NCI-H226 (cell line): ENCODE measurements at places on chromosomes 3 and 15.

GRCh38 chr3:174398761-174399160 is 460.4 kb upstream of the NAALADL2 start:
- peak; percentile 67 for DNase-seq

DNA sequence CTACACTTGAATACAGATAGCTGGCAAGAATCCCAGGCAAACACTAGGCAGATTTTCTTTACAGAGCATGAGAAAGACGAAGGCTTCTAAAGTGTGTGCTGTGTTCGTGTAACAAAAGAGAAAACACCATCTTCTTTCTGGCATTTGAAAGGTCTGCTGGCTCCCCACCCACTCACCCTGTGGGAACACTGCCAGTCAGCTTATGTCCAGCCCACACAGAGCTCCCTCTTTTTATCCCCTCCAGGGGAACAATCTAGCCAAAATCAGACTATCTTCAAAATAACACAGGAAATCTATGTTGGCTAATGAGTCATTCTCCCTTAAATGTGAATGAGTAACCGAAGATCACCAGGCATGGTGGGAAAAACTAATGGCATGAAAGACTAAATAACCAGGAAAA is 45.6 kb upstream of the PAQR5 start:
- peak; percentile 89 for DNase-seq

GRCh38 chr3:145017959-145018358 is 1046.3 kb downstream of the DIPK2A start:
- DNase-seq: peak; percentile 75

GRCh38 chr3:68866157-68866556 is 66.2 kb downstream of the TAFA4 start:
- DNase-seq: no peak

DNA sequence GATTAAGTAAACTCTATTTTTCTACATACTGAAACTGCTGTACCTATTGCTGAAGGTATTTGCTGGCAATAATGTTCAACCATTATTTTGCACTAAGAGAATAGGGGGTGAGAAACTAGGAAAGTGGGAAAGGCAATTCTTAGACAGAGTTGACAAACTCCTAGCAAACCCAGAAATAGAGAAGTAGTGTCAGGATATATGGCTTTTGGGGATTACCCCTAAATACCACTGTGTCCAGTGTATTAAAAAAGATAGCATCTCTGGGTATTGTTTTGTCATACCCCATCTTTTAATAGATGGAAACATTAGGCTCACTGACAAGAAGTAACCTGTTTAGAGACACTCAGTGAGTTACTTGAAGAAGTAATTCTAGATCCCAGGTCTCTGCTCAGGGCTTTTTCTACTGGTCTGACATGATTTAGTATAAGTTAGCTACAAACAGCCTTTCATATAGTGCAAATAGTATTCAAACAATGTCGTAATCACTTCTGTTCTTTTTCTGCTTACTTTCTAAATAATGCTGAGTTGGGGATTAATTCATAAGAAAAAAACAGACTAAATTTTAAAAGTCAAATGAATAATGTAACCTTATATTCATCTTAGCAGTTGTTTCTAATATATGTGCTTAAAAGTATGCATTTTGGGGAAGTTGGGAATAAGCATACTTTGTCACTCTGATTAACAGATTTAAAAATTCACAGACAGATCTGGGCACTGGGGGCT is 107.2 kb downstream of the IL1RAP start:
- DNase-seq: no peak

- no peak for DNase-seq
Observed at GRCh38 chr3:17928502-17929145, 186.2 kb upstream of the TBC1D5 start.

GRCh38 chr15:40985541-40986330 is 32.5 kb downstream of the CHAC1 start:
- no peak for DNase-seq

DNA sequence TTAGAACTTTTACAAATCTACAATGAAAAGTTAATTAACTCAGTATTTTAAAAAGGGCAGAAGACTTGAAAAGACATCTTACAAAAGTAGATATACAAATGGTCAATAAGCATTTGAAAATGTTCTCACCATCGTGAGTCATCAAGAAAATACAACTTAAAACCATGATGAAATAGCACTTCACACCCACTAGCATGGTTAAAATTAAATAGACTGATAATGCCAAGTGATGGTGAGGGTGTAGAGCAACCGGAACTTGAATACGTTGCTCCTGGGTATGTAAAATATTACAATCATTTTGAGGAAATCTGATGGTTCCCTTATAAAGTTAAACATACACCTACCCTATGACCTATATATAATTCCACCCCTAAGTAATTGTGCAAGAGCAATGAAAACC is 319.8 kb upstream of the UMPS start:
- peak; percentile 35 for DNase-seq

DNA sequence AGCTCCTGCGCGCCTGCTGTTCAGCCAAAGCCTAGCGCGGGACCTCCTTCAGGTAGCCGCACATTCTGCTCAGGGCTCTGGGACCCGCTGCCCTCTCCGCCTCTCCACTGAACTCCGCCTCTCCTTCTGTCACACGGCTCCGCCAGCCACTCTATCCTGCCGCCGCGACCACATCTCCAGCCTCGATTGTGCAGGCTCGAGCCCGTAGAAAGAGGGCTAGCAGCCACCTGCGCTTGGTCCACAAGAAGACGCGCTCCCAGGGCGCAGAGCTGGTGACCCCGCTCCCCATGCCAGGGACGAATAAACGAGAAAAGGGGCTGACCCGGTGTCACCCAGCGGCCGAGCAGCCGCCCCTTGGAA is 1.1 kb upstream of the VIPR1 start:
- DNase-seq: no peak

DNA sequence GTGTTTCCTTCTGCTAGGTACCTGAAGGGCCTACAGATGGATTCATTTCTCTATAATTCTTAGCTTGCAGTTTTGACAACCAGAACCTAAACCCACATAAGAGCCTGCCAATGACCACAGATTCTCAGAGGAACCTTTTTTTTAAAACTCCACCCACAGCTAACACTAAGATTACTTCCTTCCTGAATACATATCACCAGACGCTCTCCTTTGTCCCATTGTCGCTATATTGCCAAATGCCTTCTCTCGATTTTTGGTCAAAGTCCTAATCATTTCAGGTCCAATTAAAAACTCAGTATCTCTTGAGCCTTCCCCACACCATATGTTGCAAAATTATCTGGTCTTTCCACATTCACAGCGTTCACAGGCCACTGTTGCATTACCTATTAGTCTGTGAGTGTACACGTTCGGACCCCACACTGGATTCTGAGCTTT is 12.4 kb downstream of the ZNF710 start:
- no peak for DNase-seq

DNA sequence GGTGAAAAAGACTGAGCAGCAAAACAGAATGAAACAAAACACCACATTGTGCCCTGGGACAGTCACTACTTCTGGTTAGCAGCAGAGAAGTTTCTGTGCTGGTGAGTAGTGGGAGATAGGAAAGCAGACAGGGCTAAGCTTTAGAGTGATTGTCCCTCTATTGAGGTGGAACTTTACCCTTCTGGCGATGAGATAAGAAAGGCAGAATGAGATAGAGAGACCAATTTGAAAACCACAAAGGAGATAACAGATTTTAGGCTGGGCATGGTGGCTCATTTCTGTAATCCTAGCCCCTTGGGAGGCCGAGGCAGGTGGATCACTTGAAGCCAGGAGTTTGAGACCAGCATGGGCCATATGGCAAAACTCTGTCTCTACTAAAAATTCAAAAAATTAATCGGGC is 208.5 kb downstream of the TBL1XR1 start:
- DNase-seq: no peak

GRCh38 chr15:69138963-69139362 is 21.5 kb upstream of the GLCE start:
- DNase-seq: no peak

DNA sequence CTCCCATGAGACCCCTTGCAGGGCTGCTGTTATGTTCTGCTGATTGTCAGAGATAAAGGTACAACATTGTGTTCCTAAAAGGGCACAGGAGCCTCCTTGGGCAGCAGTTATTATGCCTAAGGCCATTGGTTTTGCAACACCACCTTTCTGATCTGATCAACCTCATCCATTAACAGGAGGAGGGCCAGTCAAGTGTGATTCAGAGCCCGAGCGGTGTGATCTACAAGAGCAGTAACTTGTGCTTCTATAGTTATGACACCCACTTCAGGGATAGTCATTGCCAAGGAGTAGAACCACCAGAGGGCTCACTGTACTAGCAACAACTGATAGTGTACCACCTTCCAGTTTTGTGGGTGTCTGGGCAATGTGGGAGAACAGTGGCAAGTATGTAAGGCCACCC is 1457.9 kb upstream of the CADM2 start:
- no peak for DNase-seq

- DNase-seq: no peak
Observed at GRCh38 chr3:186599142-186599784, 13.6 kb upstream of the AHSG start.

- no peak for DNase-seq
Observed at GRCh38 chr15:61050844-61051568, 178.1 kb downstream of the RORA start.

DNA sequence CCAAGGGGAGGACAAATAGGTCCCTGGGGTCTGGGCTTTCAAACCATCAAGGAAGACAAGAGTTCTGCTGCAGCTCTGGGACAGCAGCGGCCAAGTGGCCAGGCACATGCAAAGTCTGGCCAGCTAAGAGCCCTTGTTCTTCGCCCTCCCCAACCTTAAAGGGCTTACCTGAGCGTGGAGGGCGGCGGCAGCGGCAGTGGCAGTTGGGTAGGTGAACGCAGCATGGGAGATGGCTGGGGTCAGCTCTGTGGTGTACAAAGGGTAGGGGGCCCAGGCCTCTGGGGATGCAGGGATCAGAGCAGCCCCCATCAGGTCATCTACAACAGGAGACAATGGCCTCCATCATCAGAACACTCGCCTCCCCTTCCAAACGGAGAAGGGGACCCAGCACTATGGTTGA is 27.1 kb downstream of the RBPMS2 start:
- no peak for DNase-seq

DNA sequence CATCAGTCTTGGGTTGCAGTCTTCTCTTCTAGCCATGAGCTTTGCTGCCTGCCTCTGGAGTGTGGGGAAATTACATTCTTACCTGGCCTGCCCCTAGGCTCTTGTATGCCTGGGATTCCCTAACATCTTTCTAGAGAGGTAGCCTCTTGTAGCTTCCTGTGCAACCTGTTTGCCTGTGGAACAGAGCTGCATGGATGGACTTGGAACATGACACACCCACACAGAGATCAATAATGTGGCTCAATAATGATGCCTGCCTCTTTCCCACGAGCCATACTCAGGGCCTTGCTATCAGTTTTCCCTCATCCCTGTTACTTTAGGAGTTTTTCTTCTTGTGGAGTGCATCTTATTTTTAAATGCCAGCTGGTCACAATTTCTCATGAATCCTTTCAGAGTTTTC is 11.4 kb downstream of the CHCHD6 start:
- DNase-seq: no peak

- no peak for DNase-seq
Observed at GRCh38 chr3:131699001-131699400, 196.2 kb upstream of the MRPL3 start.

GRCh38 chr3:184255291-184256039 is 5.9 kb downstream of the CAMK2N2 start:
- DNase-seq: peak; percentile 51

- DNase-seq: no peak
Observed at GRCh38 chr15:98330692-98331435, 317.5 kb upstream of the IGF1R start.

- no peak for DNase-seq
Observed at GRCh38 chr15:70235347-70235746, 137.6 kb upstream of the TLE3 start.

DNA sequence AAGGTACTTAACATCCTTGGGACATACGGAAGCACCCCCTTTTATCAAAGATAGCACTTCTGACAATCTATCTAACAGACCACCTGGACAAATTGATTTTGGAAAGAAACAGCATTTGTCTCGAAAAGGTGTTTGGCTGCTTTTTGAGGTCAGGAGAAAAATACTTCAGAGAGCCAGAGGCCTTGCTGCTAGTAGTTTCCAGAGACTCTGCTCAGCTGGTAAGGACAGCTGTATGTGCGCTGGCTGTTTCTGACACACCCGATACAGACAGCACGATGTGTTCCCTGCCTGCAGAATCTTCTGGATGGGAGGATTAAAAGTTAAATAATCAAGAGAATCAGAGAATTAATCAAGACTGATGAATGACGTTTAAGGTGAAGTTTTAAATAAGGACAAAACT is 15.6 kb upstream of the GYG1 start:
- no peak for DNase-seq

GRCh38 chr3:149340310-149340933 is 7.0 kb upstream of the TM4SF18 start:
- no peak for DNase-seq

DNA sequence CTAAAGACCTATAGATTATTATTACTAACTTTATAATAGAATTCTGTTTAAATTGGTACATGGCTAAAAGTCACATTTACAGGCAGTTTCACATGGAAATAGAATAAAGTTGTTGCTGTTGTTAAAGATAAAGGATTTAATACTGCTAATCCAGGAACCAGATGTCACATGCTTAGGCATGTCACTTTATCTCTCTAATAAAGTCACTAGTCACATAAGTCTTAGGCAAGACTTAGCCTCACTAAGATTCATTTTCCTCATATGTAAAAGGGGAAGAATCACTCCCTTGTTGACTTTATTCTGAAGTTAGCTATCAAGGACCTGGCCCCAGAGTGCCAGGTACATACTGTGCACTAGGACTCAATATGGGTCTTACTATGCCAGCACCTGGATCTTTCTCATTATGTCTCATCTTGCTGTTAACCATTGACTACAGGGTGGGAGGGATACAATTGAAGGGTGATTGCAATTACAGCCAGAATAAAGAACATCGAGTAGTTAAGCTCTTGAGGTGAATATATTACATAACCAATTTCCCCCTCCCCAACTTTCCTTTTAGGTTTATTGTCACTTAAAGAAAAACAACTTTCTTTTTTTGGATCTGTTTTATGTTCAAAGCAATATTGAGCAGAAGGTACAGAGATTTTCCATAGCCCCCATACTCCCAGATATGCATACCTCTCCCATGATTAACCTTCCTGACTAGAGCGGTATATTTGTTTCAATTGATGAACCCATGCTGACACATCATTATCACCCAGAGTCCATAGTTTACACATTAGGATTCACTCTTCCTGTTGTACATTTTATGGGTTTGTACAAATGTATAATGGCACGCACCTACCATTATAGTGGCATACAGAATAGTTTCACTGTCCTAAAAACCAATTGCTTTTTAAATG is 36.6 kb downstream of the LNP1 start:
- DNase-seq: no peak

DNA sequence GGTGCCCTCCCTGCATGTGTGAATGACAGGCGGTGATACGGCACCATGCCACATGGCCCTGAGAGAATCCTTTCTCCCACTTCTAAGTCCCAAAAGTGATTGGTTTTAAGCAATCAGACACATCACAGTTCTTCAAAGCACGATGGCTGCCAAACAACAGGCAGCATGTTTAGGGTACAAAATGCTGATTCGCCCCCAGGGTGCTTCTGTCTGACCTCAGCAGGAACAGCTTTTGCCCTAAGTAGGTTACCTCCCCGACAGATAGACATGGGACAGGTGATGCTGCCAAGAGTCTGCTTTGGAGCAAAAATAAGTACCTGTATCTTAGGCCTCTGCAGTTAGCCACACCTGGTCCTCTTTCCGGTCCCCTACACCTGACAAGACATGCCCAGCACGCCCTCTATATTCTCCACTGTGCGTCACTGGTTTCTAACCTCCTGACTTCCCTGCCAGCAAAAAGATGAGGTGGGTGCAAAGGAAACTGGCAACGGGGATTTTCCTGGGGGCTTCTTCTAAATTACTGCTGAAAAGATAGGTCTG is 549.8 kb downstream of the FOXP1 start:
- DNase-seq: no peak
